ENCODE measurements at places on chromosomes 6 and 20. TPM values are rescaled to one million over a fixed set of nuclear protein-coding genes. Genes with fewer than 3 reads are reported as not detected.

The TRIM40 gene
- 0.20 TPM for total RNA-seq

The PPIL6 gene
- total RNA-seq: 18.1 TPM

- DNase-seq: no peak
These were observed 62.0 kb upstream of the HDDC2 start for GRCh38 chr6:125363824-125364165.

DNA sequence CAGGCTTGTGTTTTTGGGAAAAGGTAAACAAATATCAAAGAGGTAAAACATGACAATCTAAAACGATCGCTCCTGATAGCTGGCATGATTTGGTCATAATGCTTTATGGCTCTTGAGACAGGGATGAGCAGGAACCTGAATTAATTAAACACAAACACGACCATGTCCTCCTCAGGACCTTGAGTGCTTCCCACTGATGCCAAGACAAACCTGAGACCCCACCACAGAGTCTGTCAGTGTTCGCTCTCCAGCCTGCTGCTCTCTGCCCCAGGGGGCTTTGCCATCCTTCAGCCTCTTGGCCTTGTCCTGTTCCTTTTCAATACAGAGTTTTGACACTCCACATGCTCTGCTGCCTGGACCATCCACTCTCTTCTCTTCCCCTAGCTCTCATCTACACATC lies 119.4 kb downstream of the MAN1A1 start:
- no peak for DNase-seq
